ENCODE measurements at places on chromosomes 2 and 18.
A peak's percentile ranks its signal among the peaks of the same experiment; 100 is the strongest.

- no peak for DNase-seq
Observed at GRCh38 chr2:147639891-147640290, 204.9 kb upstream of the ACVR2A start.

GRCh38 chr18:27314996-27315395 lies 129.9 kb upstream of the CHST9 start:
- no peak for DNase-seq

GRCh38 chr2:108220942-108221541 lies 18.7 kb upstream of the SULT1C3 start:
- DNase-seq: no peak

DNA sequence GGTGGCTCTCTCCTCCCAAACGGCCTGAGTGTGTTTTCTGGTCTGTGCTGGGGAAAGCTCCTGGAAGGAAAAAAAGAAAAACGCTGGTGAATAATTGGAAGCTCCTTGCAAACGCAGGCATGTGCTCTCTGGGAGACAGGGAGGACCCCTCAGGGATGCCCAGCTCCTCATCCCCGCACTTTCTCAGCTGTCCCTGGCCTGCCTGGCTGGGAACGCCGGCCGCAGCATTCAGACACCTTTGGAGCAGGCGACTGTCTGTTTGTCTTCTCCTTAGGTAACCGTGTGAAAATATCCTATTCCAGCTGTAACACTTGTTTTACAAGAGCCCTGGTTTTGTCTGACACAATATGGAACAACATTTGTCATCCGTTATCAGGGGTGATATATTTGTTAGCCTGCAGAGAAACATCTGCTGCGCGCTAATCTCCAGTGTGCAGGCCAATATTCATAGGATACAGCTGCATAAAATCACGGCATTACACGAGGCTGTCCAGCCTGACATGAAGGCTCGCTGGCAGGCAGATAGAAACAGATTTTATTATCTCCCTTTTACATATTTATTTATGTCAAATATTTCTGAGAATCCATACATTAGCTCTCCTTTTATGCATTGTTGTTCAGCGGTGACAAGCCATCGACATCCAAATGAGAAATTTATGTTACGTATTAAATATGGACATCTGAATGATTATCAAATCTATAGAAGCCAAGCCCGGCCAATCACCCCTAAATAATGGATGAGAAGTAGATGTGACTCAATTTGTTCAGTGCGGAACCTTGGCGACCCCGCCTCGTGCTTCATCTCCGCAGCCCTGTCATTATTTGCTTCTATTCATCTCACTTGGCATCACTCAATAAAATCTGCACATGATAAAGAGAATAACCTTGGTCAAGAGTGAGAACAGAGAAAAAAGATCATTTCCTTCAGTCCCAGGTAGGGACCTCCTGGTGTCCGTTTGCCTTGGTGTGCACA lies 675.1 kb upstream of the SALL3 start:
- DNase-seq: no peak

DNA sequence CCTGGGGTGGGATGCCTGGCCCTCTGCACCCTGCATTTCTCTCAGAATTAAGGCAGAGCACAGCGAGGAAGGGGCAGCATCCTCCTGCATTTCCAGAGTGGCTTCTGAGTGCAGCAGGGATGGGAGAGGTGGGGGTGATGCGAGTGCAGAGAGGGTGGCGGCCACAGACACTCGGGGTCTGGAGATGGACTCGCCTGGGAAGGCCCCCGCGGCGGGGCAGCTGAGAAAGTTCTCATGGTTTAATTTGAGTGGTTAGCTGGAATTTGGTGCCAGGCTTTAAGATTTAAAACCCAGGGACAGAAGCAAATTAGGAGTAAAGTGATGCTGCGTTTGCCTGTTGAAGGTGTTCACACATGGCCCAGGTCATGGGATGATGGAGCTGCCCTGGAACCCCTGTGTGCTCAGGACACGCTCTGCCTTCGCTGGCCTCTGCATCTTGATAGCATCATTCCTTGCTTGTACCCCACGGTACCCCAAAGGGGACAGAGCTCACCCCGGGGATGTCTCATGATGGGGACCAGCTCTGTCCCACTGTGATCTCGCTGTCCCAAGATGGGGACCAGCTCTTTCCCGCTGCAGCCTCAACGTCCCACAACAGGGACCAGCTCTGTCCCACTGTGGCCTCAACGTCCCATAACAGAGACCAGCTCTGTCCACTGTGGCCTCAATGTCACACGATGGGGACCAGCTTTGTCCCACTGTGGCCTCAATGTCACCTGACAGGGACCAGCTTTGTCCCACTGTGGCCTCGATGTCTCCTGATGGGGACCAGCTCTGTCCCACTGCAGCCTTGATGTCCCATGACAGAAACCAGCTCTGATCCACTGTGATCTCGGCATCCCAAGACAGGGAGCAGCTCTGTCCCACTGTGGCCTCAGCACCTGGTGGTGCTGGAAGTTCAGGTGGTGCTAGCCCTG lies 27.5 kb downstream of the TMEM18 start:
- no peak for DNase-seq

DNA sequence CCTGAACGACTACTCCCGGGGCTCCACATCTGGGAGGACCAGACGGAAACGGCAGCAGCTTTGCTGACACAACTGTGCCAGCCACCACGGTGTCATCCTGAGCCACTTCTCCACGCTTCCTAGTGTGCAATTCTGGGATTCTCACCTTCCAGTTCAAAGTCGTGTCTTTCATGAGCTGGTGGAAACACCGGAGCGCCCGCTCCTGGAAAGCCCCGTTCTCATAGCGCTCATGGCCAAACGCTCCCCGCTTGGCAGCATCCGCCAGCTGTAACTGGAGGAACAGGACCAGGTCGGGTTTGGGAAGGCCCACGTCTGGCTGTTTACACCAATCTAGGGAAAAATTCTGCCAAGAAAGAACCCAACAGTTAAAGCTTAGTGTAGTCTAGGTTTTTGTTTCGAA lies 8.3 kb downstream of the DTYMK start:
- no peak for DNase-seq

DNA sequence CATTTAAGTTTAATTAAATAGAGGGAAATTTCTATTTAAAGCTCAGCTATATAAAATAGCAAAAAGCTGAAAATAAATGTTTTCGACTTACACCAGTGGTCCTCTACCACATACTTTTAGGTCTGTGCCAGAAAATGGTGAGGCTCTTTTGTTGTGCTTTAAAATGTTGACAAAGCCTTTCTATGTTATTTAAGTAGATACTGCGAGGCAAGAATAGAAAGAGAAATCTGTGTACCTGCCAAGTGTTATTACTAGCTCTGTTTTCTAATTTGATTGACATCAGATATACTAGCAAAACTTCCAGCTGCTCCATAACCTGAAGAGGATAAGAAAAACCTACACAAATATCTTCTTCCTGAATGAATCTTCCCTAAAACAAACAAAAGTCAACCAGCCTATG lies 53.6 kb downstream of the LPIN2 start:
- no peak for DNase-seq

DNA sequence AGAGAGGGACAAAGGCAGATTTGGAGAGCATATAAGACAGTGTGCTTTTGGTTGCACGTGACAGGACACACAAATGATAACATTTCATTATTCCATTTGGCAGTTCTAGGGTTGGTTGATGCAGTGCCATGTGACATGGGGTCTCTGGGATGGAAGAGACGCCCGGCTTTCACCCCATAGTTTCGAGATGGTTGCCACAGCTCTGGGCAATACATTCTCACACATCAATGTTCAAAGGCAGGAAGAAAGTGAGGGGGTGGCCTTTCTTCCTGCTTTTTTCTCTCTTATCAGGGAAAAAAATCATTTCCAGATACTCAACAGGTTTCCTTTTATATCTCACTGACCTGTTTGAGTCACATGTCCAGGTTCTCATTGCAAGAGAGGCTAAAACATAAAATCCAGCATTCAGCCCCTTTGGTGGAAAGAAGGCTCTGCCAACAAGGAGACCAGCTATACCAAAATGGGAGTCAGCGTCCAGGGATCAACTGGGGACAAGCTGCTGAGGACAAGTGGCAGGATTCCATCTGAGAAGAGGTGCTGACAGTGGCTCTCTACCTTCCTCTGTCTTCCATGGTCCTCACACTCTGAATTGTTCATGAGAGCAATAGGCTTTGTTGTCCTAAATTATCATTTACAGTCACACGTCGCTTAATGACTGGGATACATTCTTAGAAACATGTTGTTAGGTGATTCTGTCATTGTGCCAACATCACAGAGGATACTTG lies 29.1 kb upstream of the ANKRD44 start:
- DNase-seq: no peak

DNA sequence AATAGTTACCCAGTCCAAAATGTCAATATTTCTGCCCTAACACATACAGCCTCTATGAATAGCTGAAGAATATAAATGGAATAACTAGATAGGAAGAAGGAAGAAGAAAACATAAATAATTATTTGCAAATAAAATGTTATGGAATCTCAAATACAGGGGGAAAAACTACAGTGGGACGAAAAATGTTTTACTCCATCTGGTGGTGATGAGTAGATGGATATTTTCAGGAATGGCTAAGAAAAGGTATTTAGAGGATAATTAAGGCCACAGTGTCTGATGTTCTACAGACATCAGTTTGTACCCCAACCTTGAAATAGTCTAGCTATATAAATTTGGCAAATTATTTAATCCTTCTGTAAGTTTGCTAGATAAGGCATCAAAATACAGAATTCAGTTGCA lies 178.1 kb upstream of the FSHR start:
- no peak for DNase-seq

GRCh38 chr2:9404451-9404850 lies 18.9 kb downstream of the ITGB1BP1 start:
- no peak for DNase-seq

- DNase-seq: no peak
Observed at GRCh38 chr2:61100801-61101200, 35.1 kb downstream of the SANBR start.

DNA sequence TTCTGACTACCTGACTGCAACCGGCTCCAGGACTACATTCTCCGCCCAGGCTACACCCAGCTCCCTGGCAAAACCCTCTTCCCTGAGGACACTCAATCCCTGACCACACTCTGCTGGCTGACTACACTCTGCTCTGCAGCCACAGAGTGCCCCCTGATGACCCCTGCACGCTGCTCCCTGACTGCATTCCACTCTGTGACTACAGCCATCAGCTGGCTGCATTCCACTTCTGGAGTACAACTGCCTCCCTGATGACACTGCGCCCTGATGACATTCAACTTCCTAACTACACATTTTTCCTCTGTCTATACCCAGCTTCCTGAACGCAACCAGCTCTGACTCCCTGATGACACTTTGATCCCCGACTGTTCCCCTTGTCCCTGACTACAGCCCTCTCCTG lies 71.3 kb upstream of the NRXN1 start:
- DNase-seq: no peak

DNA sequence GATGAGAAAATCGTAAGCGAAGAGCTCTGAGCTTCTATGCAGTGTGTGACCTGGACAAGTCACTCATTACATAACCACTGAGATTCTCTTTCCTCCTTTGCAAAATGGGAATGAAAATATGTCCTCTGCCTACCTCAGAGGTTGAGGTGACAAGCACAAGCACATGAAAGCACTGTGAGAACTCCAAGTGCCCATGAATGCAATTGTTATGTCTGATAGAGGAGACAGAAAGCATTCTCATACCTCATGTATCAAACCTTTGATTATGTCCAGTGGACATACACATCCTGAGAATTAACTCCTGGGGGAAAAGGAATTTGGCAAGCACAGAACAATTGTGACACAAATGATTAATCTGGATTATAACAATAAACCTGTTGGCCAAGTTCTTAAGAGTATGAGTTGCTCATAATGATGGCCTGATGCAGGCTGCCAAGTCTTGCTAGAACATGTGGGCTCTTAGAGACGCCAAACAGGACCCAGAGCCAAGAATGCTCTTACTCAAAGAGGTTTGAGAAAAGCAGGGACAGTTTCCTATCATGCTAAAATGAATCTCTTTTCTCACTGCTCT lies 8.5 kb upstream of the RMDN2 start:
- no peak for DNase-seq

- DNase-seq: no peak
Observed at GRCh38 chr2:142462306-142462705, 331.5 kb upstream of the LRP1B start.

- peak; percentile 19 for DNase-seq
Observed at GRCh38 chr2:165009466-165009865, 54.1 kb upstream of the SLC38A11 start.

- no peak for DNase-seq
Observed at GRCh38 chr2:128379021-128380015, 60.6 kb upstream of the HS6ST1 start.

- DNase-seq: peak; percentile 67
Observed at GRCh38 chr18:77111951-77112746, 20.4 kb downstream of the MBP start.

- DNase-seq: no peak
Observed at GRCh38 chr2:43104763-43105162, 121.6 kb downstream of the ZFP36L2 start.

DNA sequence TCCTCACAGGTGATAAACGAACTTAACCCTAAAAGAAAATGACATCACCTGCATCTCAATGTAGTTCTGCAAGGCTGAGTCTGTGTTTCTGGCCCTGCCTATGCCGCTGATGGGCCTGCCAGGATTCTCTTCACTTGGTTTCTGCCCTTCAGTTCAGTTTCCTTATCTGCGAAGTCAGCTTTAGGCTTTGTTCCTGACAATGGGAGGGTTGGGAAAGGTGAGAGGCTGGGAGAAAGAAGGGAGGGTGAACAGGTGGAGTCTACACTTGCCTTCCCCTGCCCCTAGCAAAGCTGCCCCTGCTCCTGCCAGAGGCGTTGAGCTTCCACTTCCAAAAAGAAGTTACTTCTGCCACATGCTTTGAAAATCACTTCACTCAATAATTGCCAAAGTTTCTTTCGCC lies 124.0 kb upstream of the APCDD1 start:
- no peak for DNase-seq

- no peak for DNase-seq
Observed at GRCh38 chr2:105412584-105412983, 13.7 kb upstream of the FHL2 start.

DNA sequence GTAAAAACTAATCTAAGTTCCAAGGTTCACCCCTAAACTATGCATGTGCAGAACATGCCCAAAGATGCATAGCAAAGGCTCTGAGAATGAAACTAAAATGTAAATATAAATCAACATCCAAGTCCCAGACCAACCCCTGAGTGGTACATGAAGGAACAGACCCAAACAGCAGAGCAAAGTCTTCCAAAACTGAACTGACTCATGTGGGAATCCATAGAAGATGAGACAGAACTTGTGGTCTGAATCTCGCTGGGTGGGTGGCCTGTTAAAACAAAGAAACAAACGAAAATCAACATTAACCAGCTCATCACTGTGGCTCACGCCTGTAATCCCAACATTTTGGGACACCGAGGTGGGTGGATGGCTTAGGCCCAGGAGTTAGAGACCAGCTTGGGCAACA lies 29.5 kb upstream of the ATRAID start:
- no peak for DNase-seq

GRCh38 chr18:58813105-58813504 lies 51.6 kb upstream of the ZNF532 start:
- no peak for DNase-seq

- DNase-seq: no peak
Observed at GRCh38 chr2:28345619-28346018, 47.0 kb upstream of the FOSL2 start.

GRCh38 chr18:1302861-1303260 lies 398.2 kb downstream of the ADCYAP1 start:
- no peak for DNase-seq

- peak; percentile 71 for DNase-seq
Observed at GRCh38 chr18:3453540-3454364, 3.8 kb downstream of the TGIF1 start.

GRCh38 chr2:237731663-237732062 lies 66.9 kb upstream of the RBM44 start:
- peak; percentile 84 for DNase-seq
